ENCODE measurements at places on chromosomes 5 and 9.

DNA sequence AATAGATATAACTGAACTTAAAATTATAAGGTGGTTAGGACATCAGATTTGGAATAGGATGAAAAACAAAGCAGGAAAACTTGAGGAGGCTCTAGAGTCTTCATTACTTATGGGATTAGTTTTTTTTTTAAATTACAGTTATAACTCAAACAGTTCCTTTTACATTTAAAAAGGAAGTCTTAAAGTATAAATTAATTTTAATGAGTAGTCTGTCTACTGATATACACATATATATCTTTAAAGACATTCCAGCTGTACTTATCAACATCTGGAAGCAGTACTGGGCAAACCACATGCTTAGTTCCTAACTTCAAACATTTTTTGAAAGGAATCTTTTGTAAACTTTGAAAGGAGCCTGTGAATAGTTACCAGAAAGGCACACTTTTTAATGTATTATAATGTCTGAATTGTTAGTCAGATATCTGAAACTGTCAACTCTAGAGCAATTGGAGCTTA lies 6.0 kb downstream of the ACTBL2 start:
- no peak for DNase-seq

- peak; percentile 63 for DNase-seq
Observed at GRCh38 chr5:79236970-79237739, 1.2 kb downstream of the JMY start.

DNA sequence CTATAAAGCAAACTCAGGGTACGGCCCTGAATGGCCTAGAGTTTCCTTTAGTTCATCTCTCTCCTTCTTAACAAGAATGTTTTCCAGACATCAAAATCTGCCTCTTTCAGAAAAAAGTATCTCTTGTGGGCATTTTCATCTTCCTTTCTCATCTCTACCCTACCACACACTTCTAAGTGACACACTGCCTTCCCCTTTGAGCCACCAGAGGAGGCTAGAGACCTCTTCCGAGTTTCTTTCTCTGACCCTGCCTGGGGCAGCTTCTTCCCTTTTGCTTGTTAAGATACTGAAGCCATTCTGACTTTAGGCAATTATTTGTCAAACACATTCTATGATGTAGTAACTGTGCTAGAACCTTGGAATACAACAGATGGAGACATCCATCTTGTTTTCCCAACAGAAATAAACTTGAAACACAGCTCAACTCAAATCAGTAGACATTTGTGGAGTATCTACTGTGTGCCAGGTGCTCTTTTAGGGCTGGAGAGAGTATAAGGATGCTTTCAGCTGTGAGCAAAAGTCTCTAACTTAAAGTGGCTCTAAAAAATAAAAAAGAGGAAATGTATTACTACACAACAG lies 8.6 kb upstream of the SV2C start:
- no peak for DNase-seq

- peak; percentile 18 for DNase-seq
Observed at GRCh38 chr9:100324594-100325200, 28.0 kb downstream of the TEX10 start.

- no peak for DNase-seq
Observed at GRCh38 chr5:151123897-151124751, 33.5 kb downstream of the ANXA6 start.

DNA sequence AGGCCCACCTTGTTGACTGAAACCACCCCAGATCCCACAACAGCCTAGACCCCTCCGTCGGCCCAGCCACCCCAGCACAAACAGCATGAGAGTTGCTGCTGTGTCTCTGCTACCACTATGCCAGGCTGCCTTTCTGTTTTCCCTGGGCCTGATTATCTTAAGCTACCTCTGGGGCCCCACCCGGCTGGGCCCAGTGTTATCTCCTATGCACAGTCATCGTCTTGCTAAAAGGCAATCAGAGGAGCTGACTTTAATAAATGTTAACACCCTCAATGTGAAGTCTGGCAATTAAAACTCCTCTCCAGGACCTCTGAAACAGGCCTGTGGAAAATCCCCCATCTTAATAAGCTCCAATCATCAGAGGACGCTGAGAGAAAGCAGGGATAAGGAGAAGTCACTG lies 144.9 kb downstream of the FAM114A2 start:
- no peak for DNase-seq

- DNase-seq, result no peak
Observed at GRCh38 chr5:10635867-10636350, 72.0 kb downstream of the ANKRD33B start.

GRCh38 chr9:70945301-70945700 lies 176.1 kb downstream of the TRPM3 start:
- no peak for DNase-seq

GRCh38 chr5:40578501-40579451 lies 100.9 kb upstream of the PTGER4 start:
- DNase-seq, result no peak

GRCh38 chr5:116964438-116964837 lies 389.8 kb upstream of the SEMA6A start:
- no peak for DNase-seq

GRCh38 chr5:96177303-96177869 lies 215.7 kb upstream of the ELL2 start:
- DNase-seq, result peak; percentile 97

DNA sequence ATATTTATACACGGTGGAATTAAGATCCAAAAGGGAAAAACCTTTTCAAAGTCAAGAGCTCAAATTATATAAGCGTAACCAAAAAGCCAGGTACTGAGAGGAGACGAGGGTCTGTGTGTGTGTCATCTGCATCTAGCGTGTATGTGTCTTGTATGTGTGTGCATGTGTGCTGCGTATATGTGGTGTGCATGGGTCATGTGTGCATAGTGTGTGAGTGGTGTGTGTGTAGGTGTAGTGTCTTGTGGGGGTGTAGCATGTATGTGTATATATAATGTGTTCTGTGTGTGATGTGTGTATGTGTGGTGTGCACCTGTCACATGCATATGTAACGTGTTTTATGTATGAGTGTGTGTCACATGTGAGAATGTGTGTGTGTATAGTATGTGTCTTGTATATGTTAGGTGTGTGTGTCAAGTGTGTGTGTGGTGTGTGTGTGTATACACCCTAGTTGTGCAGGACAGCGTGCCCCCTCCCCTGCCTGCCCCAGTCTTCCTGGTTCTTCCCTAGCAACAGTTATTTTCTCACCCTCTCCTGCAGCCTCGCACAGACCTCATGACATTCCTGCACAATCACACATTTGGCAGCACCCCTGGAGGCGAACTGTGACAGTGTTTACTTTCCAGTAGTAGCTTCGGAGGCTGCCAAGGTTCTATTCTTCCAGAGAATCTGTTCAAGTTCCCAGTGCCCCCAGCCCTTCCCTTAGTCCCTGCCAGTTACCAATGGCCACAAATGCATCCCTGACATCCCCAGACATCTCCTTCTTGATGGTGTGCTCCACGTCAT lies 27.1 kb upstream of the TNIP1 start:
- DNase-seq, result no peak

- DNase-seq, result no peak
Observed at GRCh38 chr5:1322955-1323802, 21.7 kb downstream of the CLPTM1L start.

GRCh38 chr9:31847963-31848362 lies 536.5 kb upstream of the ACO1 start:
- no peak for DNase-seq

DNA sequence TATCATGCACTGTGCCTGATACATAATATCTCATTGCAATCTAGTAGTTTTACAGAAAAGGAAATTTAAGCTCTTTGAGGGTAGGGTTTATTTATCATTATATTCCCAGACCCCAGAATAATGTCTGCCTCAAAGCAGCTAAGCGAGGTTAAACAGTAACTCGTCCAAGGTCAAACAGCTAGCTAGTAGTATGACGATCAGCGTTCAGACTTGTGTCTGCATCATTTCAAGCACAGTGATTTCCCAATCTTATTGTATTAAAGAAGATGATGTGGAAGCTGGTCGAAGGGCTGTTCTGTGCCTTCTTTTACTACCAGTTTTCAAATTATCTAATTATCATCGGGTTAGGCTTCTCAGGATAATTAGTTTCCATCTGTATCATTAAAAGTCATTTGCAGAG lies 55.1 kb upstream of the NFIB start:
- no peak for DNase-seq

GRCh38 chr5:98424681-98425450 lies 348.6 kb upstream of the RGMB start:
- no peak for DNase-seq

GRCh38 chr5:79025054-79025472 lies 40.0 kb upstream of the ARSB start:
- peak; percentile 72 for DNase-seq

DNA sequence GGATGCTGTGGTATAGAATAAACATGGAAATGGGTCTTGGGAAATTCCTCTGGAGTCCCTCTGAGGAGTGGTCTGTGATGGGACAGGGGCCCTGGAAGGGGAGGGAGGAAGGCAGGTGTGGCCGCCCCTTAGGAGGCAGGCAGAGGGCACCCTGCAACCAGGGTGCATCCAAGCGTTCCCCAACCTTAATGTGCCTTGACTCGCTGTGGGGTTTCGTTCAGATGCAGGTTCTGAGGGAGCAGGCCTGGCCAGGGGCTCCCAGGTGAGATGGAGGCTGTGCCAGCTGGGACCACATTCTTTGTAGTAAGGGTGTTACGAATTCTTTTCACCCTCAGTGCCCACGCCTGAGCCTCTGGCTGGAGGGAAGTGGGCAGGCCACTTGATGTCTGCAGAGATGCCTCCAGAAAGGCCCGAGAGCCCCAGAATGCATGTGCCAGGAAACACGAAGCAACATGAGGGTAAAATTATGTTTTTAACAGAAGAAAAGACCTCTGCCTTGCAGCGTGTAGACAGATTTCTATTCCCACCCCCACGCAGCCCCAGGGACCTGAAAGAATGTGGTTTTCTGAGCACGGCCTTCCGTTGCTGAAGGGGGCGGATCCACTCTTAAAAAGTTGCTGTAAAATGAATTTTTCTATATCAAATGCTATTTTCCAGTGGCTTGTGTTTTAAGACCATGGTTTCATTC lies 150.4 kb upstream of the IER5L start:
- no peak for DNase-seq

DNA sequence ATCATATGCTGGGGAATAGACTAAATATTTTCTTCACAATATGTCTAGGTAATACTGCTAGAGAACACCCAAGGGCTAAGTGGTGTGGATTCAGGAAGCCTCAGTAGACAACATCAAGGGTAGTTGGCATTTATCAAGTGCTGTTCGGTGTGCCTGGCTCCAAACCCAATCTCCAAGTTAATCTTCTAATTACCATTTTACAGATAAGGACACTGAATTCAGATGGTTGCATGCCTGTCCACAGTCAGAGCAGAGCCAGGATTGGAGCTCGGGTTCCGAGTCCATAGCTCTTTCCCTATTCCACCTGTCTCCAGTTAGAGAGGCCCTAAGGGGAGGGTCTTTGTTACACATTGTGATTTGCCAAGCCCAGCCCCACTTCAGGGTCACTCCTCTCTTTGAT lies 58.2 kb downstream of the FGF18 start:
- DNase-seq, result no peak

- no peak for DNase-seq
Observed at GRCh38 chr5:94485067-94485466, 133.3 kb downstream of the KIAA0825 start.

GRCh38 chr9:112774006-112774996 lies 23.7 kb downstream of the SNX30 start:
- DNase-seq, result no peak

GRCh38 chr9:125922854-125923253 lies 175.7 kb downstream of the PBX3 start:
- DNase-seq, result no peak

GRCh38 chr5:142821733-142822487 lies 51.7 kb downstream of the ARHGAP26 start:
- peak; percentile 97 for DNase-seq

- peak; percentile 67 for DNase-seq
Observed at GRCh38 chr9:136665111-136665703, 2.5 kb downstream of the EGFL7 start.

DNA sequence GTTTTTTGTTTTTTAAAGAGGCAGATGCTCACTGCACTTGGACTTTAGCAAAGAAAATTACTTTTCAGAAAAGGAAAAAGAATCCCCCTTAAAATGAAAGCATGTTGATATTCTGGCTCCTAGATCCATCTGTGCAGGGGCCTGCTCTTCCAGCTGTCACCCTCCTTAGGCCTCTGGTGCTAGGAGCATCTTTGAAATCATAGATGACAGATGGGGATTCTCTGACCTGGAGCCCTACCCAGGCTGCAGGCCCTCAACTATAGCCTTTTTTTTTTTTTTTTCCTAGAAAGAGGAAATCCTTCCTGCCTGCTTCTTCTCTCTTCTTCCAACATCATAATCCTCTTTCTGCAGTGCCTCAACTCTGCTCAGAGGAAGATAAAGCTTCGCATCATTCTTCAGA lies 16.3 kb upstream of the DCP2 start:
- no peak for DNase-seq

GRCh38 chr9:87596862-87597261 lies 99.2 kb downstream of the DAPK1 start:
- DNase-seq, result no peak

DNA sequence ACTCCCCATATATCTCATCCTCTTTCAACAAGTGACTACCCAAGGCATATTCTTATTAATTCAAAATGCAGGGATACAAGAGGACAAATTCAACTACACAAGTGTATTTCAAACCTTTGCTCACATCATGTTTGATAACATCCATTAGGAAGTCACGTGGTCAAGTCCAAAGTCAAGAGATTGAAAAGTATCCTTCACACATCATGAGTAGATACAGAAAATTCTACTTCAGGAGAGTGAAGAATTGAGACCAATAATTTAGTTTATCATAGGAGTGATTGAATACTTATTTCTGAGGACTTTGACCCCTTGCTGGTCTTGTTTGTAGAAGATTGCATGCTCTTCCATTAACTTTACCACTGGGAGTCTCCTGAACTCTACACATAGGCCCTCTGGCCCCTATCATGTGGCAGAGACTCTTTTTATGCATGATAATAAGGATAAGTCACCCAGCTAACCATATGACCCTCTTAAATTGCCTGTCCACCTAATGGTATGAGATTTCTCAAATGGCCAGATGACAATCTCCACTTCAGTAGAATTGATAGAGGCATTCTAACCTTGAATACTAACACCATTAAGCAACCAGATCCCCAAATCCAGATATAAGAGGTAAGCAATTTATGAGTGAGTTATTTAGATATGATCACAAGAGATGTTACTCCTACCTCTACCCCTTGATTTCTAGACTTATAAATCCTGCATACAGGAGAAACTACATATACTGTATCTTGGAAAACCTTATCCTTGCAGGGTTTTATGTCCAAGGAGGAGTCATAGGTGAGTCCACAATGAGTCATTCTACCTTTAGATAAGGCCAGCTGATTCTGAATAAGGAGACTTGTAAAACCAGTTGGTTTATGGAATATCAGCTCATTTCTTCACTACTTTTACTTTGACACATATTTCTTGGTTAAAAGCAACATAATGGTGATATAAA lies 26.6 kb upstream of the SLC46A2 start:
- peak; percentile 82 for DNase-seq

GRCh38 chr5:154015071-154015693 lies 23.5 kb downstream of the FAM114A2 start:
- DNase-seq, result no peak

Data from RWPE1 (cell line).